Tibial artery (tissue), 4 donors: ENCODE measurements at places on chromosomes 12 and 14.

- no peak for DNase-seq
These were observed 508.5 kb downstream of the ETNK1 start for GRCh38 chr12:23133471-23133870.

GRCh38 chr12:23855813-23856212, 93.7 kb downstream of the SOX5 start:
- no peak for DNase-seq

GRCh38 chr12:45124485-45125155, 73.7 kb upstream of the DBX2 start:
- no peak for DNase-seq

- DNase-seq: peak; percentile 95
These were observed 963 bp downstream of the ATL1 start for GRCh38 chr14:50560931-50561285.

GRCh38 chr12:85394809-85395208, 114.8 kb downstream of the ALX1 start:
- DNase-seq: no peak

GRCh38 chr14:89680156-89680555, 263.1 kb upstream of the FOXN3 start:
- no peak for DNase-seq

DNA sequence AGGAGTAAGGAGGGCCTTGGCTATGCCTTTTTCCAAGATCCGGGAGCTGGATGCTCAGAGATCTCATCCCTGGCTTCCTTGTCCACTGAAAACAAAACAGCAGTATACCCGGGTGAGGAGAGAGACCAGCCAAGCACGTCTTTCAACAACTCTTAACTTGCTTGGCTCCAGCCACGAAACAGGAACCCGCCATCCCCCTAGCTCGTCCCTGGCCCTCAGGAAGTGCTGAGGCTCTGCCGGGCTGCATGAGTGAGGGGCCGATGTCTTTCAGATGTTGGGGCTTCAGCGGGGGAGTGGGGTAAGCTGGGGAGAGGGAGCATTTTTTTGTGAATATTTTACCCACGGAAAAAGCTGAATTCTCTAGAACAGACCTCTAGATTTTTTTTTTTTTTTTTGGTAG, 231.1 kb downstream of the CACNA1C start:
- DNase-seq: peak; percentile 74

DNA sequence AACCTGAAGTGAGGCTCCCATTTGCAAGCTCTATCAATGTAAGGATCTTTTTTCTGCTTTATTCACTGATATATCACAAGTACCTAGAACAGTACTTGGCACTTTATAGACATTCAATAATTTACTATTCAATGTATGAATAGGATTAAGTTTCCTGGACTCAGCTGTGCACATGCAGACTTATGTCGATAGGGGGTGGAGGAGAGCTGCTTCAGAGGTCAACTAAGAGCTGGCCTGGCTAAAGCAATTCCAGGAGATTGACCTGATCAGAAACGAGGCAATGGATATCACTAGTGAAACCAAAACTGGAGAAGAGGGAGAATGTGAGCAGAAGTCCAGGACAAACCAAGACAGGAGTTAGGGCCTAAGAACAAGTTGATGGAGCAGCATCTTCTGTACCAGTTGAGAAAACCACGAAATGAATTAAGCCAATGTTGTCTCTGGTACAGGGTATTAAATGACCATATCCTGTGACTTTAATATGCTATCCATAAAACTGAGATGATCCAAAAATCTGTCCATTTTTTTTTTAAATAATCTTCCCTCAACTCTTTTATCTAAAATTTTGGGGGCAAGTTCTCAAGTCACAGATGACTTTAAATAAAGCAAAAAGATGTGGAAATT, 169.2 kb downstream of the PIK3C2G start:
- DNase-seq: no peak

DNA sequence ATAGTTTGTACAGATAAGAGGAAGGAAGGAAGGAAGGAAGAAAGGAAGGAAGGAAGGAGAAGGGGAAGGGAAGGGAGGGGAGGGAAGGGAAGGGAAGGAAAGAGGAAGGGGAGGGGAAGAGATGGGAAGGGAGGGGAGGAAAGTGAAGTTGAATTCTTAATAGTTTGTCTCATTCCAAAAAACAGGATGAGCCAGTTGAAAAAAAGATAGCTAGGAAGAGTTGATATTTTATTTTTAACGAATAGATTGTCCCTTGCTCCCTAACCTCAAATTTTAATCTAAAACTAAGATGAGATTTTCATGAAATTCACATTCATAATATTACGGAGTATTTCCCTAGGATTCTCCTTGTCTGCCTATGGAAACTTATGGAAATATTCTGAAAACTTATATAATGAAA, 80.7 kb downstream of the ZFC3H1 start:
- DNase-seq: no peak

- no peak for DNase-seq
These were observed 268.6 kb downstream of the ITPR2 start for GRCh38 chr12:26564391-26564790.

GRCh38 chr12:20625531-20625930, 69.6 kb upstream of the SLCO1C1 start:
- no peak for DNase-seq
